Ecto neural progenitor cell (in vitro differentiated cells): ENCODE measurements at places on chromosomes 6 and 20.

DNA sequence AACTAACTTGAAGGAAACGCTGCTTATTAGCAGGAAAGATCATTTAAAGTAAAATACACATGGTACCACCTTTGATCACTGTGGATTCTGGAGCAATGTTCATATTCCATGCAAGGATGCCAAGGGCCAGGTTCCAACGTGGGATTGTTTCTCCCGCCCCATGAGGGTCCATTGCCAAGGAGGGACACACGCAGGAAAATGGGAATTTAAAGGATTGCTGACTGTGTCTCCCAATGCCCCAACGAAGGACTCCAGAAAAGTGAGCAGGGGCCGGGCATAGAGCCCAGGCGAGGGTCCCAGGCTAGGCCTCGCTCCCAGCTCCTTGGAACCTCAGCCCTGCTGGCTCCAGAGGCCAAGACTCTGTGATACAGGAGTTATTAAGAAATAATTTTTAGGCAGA lies 111.2 kb downstream of the DACT2 start:
- no peak for DNase-seq

GRCh38 chr20:36377348-36378326 lies 71.5 kb downstream of the DLGAP4 start:
- DNase-seq: no peak

GRCh38 chr6:101545191-101545590 lies 151.7 kb downstream of the GRIK2 start:
- no peak for DNase-seq

DNA sequence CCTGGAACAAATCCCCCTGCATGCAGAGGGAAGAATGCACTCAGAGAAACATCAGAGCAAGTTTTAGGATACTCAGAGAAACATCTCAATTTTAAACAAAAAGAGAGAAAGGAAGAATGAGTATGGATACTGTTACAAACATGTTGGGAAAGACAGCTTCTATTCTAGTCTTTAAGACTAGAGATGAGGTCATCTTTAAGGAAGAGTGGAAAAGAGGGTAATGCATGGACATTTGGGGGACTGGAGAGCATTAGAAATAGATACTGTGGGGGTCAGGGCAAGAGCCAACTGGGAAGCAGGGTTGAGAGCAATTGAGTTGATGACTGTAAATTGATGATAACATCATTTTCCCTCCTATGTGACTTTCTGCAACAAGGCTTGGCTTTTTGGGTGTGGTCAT lies 431.2 kb downstream of the CDH26 start:
- no peak for DNase-seq

DNA sequence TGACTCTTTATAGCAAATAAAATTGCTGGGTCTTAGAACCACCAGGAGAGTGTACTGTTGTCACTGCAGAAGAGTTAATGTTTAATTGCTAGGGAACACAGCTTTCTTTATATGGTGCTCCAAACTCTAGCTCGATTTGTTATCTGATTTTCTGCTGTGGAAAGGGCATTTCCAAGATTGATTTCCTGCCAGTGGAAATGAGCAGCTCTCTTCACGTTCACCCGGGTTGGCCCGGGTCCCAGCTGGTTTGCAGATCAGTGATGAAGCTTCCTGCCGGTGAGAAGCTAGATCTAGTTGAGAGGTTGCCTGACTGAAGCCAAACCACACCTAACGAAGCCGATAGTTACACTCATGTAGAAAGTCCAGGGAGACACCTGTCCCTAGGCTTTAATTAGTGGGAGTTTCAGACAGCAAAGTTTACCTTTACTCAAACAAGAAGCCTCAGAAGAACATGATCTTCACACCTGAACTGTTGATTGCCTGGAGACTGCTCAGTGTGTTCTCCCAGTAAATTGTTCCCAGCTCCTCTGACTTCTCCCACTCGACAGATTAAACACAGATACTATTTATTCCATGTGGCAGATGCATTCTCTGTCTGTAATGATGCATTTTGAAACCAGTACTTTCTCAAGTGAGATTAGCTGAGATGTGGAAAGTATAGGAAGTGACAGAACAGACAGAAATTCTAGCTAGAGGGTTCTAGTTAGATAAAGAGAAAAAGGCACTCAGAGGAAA lies 27.8 kb downstream of the PAQR8 start:
- no peak for DNase-seq

- DNase-seq: no peak
These were observed 66.4 kb downstream of the PKHD1 start for GRCh38 chr6:52020945-52021570.

- no peak for DNase-seq
These were observed 115.2 kb downstream of the MRPL14 start for GRCh38 chr6:44012078-44012493.

GRCh38 chr20:62694106-62694505 lies 14.5 kb upstream of the NTSR1 start:
- no peak for DNase-seq

DNA sequence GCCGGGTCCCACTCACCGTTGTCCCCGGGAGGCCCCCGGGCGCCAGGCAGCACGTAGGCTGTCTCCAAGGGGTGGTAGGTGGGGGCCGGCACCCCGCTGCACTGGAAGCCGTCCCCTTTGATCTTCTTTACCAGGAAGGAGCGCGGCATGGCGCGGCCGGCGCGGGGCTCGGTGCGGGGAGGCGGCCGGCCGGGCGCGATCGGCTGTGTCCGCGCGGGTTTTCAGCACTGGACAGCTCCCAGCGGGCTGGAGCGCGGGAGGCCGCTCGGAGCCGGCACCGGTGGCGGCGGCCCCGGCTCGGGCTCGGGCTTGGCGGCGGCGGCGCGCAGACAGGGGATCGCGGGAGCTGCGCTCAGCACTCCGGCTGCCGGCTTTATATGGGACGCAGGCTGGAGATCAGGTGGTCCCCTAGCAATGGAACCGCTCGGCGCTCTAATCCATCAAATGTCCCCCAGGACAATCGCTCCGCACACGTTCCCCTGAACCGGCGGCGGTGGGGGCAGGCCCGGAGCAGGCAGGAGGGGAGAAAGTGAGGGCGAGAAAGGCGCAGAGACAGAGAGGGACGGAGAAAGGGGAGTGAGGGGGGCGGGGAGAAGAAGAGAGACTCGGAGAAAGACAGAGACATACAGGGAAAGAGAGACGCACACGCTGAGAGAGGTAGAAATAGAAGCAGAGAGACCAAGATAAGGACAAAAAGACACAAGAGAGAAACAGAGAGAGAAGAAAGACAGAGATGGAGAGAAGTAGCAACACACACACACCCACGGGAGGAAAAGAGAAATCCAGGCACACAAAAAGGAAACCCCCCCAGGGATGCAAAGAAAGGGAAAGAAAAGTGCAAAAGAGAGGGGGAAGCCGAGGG lies at the start of gene SCRT2:
Gene SCRT2, minus strand, starts transcription at position 350 of the 862 bp plus-strand sequence. Its CDS starts 201 bp downstream, at position 149.
- peak; percentile 94 for DNase-seq

DNA sequence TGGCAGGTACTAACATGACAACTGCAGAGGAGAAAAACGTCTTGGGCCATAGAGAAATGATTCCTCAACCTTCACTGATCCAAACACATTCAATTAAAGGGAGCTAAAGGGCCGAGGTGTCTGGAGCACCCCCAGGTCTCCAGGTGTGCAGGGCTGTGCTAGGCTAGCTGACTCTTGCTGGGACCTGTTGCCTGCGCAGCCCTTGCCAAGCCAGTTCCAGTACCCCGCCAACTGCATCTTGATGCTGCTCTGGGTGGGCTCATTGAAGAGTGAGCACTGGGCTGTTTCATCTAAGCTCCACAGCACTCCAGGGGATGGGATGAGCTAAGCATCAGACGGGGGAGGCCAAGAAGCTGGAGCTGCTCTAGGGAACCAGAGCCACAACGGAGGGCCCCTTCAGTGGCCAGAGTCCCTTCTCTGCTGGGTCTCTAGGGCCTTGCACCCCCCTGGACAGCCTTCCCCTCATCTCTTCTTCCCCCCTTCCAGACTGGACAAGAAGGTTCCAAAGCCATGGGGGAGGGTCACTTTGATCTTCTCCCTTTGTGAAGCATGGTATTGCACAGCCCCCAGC lies 15.9 kb downstream of the LEMD2 start:
- DNase-seq: no peak

GRCh38 chr6:158284007-158284875 lies 28.0 kb upstream of the TULP4 start:
- no peak for DNase-seq

- no peak for DNase-seq
These were observed 51.2 kb upstream of the MRPS10 start for GRCh38 chr6:42268835-42269204.

DNA sequence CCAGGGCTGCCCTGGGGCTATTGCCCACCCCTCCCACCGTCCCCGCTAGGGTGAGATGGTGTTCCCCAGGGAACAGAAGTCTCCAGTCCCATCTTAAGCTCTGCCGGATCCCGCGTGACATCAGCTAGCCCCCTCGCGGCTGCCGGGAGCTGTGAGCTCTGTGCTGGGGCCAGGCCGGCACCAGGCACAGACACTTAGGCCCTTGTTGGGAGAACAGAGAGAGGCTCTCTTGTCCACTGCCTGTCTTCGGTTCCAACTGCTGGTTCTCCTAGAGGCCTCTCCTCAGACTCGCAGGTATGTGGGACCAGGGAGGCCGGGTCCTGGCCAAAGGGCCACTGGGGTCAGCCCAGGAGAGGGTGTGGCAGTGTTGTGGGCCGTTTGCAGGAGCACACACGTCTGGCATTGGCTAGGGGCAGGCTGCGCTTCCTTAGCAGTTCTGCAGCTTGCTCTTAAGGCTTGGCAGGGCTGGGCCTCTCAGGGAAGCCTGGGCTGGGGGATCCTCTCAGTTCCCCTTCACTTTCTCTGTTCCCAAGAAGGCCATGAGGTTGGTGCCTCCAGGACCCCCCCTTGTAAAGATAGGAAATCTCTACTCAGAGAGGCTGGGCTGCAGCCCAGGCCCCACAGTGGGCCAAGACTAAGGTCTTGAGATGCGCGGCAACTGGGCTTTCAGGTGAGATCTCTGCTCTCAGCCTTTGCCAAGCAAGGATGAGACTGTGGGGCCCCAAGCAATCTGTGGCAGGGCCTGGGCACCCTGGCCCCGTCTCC lies 6.3 kb downstream of the SGK2 start:
- DNase-seq: no peak

DNA sequence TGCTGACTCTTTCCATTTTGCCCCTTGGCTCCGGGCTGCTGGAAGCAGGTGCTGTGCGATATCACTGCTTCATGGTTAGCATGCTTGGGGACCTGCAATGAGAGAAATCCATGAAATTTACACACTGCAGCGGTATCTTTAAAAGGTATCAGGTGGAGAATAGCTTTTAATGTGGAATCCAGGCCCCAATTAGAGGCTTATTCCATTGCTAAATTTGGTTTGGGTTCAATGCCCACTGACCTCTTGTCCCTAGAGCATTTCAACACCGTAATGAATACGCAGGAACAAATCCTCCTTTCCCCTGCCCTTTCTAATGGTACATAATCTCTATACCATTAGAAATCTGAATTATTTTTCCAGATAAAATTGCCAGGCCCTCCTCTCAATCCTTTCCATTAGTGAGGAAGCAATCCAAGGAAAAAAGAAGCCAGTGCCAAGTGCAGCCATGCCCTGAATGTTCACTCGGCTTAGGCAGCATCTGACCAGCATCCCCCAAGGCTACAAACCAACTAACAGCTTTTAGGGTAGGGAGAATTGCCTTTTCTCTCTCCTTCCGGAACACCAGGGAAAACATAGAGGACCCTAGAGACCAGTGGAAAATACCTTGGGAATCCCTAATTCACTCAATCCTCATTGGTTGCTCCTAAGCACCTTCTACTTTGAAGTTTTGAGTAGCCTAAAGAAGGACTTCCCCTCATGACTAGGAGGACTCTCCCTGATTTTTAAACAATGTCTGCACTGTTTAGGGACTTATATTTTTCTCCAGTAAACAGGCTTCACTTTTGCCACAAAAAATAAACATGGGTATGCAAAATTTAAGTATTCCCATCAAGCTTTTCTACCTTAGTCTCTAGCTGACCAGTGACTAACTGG lies 143.1 kb downstream of the QRSL1 start:
- DNase-seq: no peak

GRCh38 chr20:1894951-1895673 lies at the start of gene SIRPA:
SIRPA (plus strand) TSS chr20:1895407; CDS start chr20:1895448, 41 bp downstream.
- peak; percentile 76 for DNase-seq
